Activated CD4-positive, alpha-beta T cell treated with anti-CD3 and anti-CD28 coated beads, Interleukin-2, amount 50 U/mL, for 48 hours (primary cell): ENCODE measurements at places on chromosomes 3 and 15.

GRCh38 chr3:172098698-172099494, 59.5 kb downstream of the FNDC3B start:
- DNase-seq = no peak

DNA sequence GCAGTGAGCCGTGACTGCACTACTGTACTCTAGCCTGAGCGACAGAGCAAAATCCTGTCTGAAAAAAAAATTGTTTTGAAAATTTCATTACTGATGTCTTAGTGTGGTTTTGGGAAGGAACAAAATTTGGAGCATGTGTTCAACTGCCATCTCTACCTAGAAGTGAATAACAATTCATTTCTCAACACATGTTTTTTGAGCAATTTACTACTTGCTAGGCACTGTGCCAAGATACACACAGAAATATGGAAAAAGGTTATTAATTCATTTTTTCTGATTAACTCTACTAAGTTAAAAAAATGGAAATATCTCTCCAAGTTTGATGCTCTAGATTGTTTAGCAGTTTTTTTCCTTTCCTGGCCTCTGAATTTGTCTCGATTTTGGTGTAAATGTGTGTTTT, 5.2 kb upstream of the TCF12 start:
- no peak for DNase-seq

GRCh38 chr15:92232317-92232716, 161.4 kb upstream of the ST8SIA2 start:
- no peak for DNase-seq

- no peak for DNase-seq
Observed at GRCh38 chr3:191894406-191894805, 433.4 kb downstream of the PYDC2 start.

DNA sequence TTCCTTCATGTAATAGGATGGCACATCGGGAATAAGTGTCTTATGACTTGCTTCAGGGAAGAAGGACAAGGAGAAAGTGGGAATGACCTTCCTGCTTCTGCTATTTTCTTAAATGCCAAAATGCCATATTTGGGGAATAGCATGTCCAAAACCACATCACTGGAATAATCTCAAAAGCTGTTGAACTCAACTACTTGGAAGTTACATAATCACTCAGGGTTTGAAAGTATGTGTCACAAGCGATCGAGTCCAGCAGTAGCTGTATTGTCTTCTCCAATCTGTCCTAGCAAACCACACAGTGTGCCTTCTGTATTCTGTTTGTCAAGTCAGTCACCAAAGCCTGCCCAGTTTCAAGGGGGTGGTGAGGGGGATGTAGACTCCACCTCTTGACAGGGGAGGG, 58.3 kb upstream of the GADL1 start:
- DNase-seq = no peak

DNA sequence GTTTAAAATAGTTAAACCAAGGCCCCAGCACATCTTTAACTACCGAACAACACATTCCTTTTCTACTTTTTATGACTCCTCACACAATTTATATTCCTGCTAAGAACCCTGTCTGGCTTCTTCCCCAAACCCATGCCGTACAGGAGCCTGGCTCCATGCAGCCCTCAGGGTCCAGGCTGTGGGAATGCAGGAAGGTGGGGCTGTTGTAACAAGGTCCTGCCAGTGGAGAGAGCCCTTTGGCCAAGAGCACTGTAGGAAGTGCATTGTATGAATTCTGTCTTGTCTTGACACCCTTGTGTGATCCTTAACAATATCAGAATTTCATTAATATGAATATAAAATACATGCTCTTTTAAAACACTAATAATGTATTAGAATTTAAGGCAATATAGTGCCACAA, 563.8 kb downstream of the TBL1XR1 start:
- no peak for DNase-seq

DNA sequence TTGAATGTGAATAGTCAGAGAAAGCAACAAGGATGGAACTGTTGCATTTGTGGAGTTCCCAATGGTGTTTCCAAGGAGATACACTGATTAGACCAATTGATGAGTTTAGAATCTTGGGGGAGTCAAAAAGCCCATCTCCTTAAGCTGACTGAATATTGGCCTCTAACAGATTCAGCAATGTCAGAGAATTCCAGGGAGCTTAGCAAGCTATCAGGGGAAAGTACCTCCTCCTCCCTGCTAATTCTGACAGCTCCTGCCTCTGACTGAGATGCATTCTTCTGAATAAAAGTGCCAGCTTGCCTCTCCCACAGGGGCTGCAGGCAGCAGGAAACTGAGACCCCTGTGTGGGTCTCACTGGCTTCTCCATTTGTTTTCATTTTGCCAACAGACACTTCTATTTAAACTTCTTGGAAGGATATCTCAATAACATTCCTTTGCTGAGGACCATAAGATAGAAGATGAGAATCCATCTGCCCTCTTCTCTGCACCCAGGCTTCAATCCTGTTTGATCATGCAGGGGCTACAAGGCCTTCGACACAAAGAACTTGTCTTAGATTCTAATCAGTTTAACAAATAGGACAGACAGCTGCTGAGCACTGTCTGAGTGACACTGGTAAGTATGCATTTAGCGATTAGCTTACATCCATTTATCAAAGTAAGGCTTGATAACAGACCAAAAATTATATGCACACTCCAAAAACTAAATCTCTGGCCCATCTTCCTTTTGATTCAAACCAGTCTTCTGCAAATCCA, 1080.8 kb downstream of the TUSC7 start:
- no peak for DNase-seq

DNA sequence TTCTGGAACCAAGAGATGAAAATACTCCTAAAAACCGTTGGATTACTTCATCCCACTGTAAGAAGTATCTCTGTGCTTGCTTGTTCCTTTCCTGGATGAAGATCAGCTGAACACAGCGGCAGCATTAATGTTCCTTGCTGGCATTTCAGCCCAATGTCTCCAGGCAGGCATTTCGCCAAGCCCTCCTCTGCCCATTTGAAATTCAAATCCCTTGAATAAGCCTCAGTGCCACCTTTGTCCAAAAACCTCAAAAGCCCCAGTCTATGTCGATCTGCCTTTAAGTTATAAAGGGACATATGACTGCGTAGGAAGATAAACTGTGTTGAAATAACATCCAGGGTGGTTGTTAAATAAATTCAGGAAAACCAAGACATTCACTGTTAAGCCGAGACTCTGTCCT, 156.8 kb upstream of the PDZRN3 start:
- no peak for DNase-seq
